ENCODE measurements at places on chromosomes 16 and 17.

DNA sequence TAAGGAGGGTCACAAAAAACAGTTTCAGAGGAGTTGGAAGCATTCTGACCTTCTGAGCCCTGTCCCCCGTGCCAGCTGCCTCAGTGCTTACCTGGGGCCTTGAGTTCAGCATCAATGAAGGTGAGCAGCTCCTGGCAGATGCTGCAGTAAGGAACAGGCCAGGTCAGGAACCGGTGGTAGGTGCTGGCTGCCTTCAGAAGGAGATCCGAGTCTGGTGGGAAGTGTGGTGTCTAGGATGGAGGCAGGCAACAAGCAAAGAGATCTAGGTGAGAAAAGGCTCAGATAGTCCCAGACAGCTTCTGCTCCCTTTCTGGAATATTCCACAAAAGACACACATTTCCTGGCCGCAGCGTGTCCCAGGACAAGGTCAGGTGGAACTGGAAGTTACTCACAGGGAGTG lies 37.2 kb upstream of the PIK3R6 start:
- no peak for DNase-seq

GRCh38 chr17:29583324-29584248 lies 5.9 kb downstream of the GIT1 start:
- no peak for DNase-seq

DNA sequence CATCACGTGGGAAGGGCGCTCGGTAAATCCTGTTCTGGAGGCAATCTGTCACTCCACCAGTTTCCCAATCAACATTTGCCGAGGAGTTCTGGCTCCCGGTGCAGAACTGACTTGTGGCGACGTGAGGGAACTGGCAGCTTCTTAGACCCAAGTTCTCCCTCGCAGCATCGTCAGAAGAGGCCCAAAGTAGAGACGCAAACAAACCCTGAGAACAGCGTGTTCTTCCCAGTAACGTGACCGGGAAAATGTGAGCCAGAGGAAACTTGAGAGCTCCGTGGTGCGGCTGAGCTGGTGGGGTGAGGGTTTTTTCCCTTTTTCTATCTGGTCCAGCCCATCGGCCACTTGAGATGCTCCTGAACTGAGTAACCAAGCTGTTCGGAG lies 158.9 kb upstream of the CACNG5 start:
- no peak for DNase-seq

GRCh38 chr16:11949527-11949926 lies 7.7 kb upstream of the NPIPB2 start:
- no peak for DNase-seq

GRCh38 chr16:74275711-74276110 lies 20.9 kb upstream of the PSMD7 start:
- DNase-seq, result no peak

- DNase-seq, result no peak
Observed at GRCh38 chr16:2436110-2436509, 6.9 kb downstream of the CCNF start.

DNA sequence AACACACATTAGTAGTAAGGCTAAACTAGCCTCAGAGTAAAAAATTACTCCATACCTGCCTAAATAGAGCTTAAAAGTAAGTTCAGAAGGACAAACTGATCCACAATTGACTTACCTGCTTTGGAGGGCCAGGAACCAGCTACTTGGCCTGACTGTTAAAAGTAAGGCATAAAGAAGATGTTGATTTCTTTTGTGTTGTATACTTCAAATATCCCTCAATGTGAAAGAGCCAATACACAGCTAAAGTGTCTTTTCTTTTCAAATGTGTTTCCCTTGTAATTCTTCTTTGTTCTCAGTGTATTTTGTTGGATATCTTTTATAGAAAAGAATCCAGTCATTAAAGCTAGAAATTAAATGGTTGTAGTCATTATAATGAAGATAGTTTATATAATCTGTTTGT lies 171.1 kb downstream of the TANC2 start:
- no peak for DNase-seq

DNA sequence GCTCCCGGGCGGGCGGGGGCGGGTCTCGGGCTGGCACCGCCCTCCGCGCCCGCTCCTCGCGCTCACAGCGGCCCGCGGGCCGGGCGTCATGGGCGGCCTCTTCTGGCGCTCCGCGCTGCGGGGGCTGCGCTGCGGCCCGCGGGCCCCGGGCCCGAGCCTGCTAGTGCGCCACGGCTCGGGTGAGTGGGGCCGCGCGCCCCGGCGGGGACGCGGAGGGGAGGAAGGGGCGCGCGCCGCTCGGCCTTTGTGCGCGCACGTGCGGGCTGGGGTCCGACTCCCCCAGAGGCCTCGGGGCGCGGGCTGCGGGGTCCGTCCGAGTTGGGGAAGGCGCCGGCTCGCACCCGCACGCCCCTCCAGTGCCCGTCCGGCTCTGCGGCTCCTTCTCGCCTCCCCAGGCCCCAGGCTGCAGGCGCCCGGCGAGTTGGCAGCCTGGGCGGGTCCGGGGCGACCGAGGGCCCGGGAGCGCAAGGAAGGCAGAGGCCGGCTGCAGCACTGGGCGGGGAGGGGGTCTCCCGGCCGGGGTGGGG lies at the start of gene NME4:
TSS of gene NME4 (plus strand) at position 65 of the 527 bp plus-strand sequence. CDS start at position 89, 24 bp downstream.
- no peak for DNase-seq

DNA sequence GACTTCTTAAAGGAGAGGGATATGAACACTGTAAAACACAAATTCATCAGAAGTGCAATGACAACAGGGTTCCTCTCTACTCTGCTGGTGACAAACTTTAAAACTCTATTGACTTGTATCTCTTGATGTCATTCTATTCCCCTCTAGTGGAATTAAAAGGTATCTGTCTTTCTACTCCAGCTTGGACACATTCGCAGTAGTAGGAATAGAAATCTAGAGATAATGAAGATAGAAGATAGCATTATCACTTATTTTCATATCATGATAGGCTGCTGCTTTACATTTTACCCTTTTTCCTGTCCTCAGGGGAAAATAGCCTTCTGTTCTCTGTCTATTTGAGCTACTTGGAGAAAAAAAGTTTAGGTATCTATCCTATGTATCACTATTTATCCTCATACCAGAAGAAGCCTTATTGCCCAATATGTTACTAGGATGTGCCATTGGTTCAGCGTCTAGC lies 209.6 kb upstream of the CACNG5 start:
- no peak for DNase-seq

- DNase-seq, result no peak
Observed at GRCh38 chr17:18262111-18262510, 1.6 kb downstream of the MIEF2 start.

All from activated naive CD4-positive, alpha-beta T cell (primary cell).